ENCODE measurements at places on chromosomes 12 and 14.

GRCh38 chr12:26711569-26711968 lies 121.4 kb downstream of the ITPR2 start:
- no peak for DNase-seq

DNA sequence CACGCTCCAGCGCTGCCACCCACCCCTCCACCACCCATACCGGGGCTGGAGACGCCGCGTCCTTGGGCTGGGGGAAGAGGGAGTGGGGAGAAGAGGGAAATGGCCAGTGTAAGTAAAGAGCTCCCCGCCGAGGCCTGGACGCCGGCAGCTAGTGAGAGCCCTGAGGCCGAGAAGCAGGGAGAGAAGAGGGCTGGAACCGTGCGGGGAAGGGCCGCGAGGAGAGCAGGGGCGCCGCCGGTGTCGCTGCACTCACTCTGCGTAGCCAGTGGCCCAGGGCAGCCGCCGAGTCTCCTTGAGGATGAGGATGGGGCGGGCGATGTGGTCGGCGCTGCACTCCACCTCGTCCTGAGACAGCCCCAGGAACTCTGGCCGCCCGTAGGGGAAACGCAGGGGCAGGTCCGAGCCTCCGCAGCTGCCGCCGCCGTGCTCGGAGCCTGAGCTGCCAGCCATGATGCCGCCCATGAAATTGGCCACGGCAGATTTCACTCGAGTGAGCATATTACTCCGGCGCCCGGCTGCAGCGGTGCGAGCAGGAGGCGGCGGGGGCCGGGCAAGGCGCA lies 631 bp downstream of the PPM1H start:
- DNase-seq, result no peak

GRCh38 chr12:82740129-82741000 lies 53.7 kb downstream of the TMTC2 start:
- no peak for DNase-seq

DNA sequence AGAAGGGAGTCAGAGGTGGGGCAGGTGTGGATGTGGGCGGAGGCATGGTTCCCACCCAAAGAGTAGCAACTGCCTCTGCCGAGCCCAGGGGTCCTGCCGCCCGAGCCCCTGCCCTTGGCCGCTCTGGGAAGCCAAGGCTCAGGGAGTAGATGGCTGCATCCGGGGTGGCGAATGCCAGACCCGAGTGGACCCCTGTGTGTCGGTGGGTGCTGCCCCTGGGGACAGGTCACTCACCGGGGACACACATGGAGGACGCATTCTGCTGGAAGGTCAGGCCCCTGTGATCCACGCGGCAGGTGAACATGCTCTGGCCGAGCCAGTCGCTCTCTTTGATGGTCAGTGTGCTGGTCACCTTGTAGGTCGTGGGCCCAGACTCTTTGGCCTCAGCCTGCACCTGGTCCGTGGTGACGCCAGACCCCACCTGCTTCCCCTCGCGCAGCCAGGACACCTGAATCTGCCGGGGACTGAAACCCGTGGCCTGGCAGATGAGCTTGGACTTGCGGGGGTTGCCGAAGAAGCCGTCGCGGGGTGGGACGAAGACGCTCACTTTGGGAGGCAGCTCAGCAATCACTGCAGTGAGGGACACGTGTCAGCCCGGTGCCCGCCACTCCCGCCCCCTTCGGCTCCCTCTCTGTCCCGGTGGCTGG lies 329.0 kb downstream of the TMEM121 start:
- DNase-seq, result no peak

GRCh38 chr12:94582591-94582990 lies 67.8 kb downstream of the TMCC3 start:
- no peak for DNase-seq

GRCh38 chr14:81219759-81220579 lies 790 bp downstream of the GTF2A1 start:
- DNase-seq, result peak; percentile 67

DNA sequence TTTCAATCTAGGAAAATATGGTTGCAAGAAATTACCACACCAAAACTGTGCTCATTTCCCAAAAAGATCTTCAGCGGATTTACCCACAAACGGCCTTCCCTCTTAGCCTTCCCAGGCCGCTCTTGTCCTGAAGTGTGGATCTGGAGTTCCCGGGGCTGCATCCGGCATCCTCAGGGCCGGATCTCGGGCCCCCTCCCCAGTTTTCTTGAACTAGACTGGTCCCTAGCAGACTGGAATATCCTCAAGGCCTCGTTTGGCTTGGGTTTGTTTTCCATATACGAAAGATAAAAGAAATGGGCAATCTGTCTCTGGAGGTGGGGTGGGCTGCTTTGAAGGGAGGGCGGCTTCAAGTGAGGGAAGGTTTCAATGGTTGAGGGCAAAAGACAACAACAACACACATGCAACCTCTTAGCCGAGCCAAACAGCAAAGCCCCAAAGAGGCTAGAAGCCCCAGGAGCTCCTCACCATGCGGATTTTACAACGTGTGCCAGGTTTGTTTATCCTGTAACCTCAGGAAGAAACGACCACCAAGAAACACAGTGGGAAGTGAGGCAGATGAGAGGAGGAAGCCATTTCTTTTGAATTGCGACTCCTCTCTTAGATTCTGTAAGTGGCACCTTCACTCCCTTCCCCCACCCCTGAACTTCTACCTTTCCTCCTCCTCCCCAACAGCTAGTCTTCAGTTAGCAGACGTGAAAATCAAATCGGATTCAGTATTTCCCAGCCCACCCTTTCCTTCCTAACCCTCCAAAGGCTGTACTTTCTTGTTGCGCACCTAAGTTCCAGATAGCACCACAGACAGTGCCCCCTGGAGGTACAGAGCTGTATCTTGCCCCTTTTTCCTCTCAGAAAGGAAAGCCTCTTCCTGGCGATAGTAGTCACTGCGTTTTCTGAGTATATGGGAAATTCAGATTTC lies 2.6 kb downstream of the MYF6 start:
- no peak for DNase-seq

DNA sequence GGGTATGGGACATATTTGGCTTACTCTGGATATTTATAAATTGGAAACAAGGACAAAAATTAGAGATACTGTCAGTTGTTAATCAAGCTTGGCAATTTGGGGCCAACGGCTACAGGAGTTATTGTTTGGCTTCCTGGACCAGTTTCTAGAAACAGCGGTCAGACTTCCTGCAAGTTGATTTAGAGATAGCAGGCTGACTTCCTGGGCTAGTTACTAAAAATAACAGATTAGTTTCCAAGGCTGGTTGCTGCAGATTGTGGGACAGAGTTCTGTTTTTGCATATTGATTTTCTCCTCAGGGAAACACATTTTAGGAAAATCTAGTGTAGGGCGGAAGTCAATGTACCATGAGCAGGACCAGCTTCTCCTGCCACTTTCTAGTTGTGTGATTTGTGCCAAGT lies 144.0 kb upstream of the TMPO start:
- no peak for DNase-seq

GRCh38 chr12:114688256-114688845 lies 4.4 kb upstream of the TBX3 start:
- no peak for DNase-seq

DNA sequence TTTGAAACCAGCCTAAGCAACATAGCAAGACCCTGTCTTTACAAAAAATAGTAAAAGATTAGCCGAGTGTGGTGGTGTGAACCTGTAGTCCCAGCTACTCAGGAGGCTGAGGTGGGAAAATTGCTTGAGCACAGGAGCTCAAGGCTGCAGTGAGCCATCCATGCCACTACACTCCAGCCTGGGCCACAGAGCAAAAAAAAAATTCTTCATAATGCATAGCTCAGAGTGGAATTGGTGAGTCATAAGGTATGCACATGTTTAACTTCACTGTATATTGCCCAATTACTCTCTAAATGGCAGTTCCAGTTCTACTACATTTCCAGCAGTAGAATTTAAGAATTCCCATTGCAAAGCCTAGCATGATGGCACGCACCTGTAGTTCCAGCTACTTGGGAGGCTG lies 26.8 kb upstream of the CLIP1 start:
- DNase-seq, result no peak

DNA sequence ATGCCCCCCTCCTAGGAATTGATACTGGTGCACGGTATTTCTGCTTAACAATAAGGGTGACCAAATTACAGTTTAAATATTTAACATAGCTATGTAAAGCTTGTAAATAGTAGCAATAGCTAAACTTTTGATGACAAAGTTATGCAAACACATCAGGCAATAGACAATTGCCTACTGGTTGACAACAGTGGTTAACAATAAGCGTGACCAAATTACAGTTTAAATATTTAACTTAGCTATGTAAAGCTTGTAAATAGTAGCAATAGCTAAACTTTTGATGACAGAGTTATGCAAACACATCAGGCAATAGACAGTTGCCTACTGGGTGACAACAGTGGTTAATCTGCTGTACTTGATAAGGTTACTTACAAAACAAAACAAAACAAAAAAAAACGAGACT lies 886.5 kb upstream of the FLRT2 start:
- DNase-seq, result no peak

- no peak for DNase-seq
Observed at GRCh38 chr12:3269594-3269993, 192.4 kb downstream of the TSPAN9 start.

GRCh38 chr14:78790271-78790670 lies 620.1 kb downstream of the NRXN3 start:
- DNase-seq, result no peak

DNA sequence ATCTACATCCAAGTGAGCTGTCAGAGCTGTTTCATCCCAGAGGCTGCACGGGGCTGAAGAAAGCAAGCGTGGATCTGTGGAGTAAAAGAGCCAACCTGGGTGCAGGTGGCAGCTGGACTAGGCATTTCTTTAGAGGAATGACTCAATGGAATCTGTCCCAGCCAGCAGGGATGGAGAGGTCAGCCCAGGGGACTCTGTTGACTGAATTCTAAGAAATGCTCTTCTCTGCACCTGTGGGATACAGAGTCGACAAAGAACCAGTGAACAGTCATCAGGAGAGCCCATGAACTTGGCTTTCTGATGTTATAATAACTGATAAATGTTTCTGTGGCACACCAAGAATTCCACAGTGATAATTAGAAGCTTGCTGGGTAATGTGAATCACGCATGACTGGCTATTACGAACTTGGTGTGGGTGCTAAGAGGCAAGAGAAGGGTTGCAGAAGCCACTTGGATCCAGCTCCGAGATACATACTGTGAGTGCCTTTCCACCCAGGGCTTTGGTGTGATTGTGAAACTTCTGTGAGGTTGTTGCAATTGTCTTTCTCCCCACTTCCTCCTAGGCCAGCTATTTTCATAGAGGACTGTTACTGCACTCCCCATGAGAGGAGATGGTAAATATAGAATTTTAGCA lies 16.2 kb downstream of the PYGL start:
- no peak for DNase-seq

GRCh38 chr14:70084226-70084625 lies 104.5 kb downstream of the SLC8A3 start:
- DNase-seq, result no peak

GRCh38 chr12:102824218-102824835 lies 92.7 kb downstream of the PAH start:
- DNase-seq, result no peak

DNA sequence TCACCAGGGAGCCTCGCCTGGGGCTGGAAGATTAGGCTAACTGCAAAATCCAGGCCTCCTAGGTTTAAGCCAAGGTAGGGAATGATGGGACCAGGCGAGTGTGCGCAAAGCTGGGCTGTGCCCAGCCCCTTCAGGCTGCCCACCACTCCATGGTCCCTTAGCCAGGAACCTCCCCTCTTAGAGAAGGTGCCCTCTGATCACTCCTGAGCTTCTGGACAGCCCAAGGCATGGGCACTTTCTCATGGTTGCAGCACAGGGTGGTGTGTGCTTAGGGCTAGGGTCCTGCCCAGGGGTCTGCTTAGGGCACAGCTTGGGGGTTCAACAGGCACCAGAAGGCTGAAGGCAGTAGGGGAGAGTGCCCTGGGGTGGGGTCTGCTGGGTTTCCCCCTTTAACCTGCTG lies 69.0 kb downstream of the PRIMA1 start:
- DNase-seq, result no peak

GRCh38 chr14:35929186-35929585 lies 103.0 kb downstream of the BRMS1L start:
- no peak for DNase-seq

DNA sequence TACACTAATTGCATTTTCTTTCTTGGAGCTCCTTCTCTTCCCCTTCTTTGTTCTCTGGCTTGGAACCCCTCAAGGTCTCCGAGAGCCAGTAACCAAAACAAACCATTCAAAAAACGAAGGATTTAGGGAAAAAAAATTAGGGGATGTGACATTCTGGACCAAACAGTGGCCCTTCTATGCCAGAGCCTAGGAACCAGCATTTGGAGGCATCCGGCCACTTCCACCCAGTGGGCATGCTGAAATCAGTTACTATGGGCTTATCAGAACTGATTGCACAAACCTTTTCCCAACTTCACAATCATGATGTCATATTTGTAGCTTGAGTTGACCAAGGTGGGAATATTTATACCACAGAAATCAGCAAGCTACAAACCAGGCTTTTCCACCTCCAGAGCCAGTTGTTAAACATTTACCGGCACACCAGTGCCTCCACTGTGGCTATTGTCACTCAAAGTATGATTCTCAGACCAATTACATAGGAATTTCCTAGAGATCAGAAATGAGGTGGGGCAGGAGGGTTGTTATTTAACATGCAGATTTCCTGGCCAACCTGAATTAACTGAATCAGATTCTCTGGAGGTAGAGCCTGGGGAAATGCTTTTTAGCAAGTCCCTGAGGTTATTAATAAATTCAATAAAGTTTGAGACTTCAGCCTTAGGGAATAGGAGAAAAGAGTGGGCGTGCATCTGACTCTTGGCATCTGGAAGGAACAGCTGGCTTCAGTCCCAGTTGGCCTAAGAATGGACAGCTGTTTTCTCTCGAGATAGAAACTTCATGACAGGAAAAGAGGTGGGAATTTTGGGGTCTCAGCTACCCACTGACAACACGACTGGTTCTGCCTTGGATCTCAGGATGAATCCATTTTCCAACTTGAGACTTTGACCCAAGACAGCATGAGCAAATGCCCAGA lies 273.9 kb downstream of the ZFP36L1 start:
- no peak for DNase-seq

- peak; percentile 75 for DNase-seq
Observed at GRCh38 chr12:45730348-45731189, 1.1 kb downstream of the ARID2 start.

DNA sequence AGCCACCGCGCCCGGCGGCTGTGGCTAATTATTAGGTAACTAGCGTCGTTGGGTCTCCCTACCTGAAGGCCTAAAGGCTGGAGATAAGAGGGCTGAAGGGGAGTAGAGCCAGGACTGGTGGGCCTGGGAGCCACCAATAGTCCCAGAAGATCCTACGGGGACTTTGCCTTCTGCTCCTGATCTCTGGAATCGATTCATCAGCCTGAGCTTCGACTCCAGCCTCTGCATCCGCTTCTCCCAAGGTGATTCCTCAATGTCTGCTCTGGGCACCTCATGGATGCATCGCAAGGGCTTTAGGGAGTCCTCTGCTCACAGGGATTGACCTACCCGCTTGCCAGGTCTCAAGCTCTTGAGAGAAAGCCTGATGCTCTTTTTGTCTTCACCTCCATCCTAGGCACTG lies 14.7 kb upstream of the KDM2B start:
- DNase-seq, result no peak

GRCh38 chr14:76811561-76811960 lies 1.1 kb downstream of the ANGEL1 start:
- DNase-seq, result no peak

- no peak for DNase-seq
Observed at GRCh38 chr14:105260959-105261358, 12.6 kb downstream of the BTBD6 start.

- DNase-seq, result no peak
Observed at GRCh38 chr14:47626151-47627035, 49.0 kb downstream of the MDGA2 start.

GRCh38 chr12:94684416-94685142 lies 34.2 kb upstream of the TMCC3 start:
- DNase-seq, result no peak
